ENCODE measurements at places on chromosomes 2 and 18.
A peak's percentile ranks its signal among the peaks of the same experiment; 100 is the strongest.

GRCh38 chr2:128563348-128563687 lies 244.7 kb upstream of the HS6ST1 start:
- DNase-seq, result no peak

GRCh38 chr2:143140864-143141661 lies 11.8 kb downstream of the ARHGAP15 start:
- DNase-seq, result no peak

GRCh38 chr2:218713922-218714321 lies 3.3 kb downstream of the TTLL4 start:
- DNase-seq, result no peak

- no peak for DNase-seq
Measured at GRCh38 chr2:15729001-15729400, 137.3 kb downstream of the DDX1 start.

- DNase-seq, result no peak
Measured at GRCh38 chr2:55901941-55902340, 21.6 kb downstream of the EFEMP1 start.

DNA sequence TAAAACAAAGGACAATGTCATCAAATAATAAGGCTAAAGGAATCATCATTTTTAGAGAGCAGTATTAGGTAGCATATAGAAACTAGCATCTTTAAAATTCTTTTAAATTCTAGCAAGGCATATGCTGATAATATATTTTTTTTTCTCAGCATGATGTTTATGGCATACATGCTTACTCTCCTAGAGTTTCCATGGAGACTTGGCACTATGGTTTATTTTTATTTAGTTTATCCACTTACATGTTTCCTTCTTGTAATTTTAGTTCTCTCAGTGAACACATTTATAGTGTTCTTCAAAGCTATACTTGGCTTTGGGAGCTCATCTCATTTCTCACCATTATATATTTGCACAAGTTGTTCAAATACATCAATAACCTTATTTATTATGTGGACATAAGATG lies 413.8 kb upstream of the LINC00305 start:
- no peak for DNase-seq

DNA sequence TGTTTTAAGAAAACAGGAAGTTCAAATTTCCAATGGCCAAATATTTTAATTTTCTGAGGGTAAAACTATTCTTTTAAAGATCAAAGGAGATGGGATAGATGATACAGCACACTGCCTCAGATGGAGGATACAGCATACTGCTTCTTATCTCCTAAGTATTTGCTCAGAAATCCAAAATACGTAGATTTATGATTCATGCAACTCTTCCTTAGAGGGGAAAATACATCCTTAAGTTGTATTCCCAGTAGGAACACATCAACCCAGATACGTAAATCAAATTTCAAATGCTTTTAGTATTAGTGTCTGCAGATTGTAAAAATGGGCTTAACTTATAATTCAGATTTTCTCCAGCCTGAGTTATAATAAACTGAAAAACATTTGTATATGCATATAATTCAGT lies 235.2 kb downstream of the ZNF385B start:
- no peak for DNase-seq

GRCh38 chr2:24543252-24543651 lies 52.2 kb downstream of the NCOA1 start:
- no peak for DNase-seq

DNA sequence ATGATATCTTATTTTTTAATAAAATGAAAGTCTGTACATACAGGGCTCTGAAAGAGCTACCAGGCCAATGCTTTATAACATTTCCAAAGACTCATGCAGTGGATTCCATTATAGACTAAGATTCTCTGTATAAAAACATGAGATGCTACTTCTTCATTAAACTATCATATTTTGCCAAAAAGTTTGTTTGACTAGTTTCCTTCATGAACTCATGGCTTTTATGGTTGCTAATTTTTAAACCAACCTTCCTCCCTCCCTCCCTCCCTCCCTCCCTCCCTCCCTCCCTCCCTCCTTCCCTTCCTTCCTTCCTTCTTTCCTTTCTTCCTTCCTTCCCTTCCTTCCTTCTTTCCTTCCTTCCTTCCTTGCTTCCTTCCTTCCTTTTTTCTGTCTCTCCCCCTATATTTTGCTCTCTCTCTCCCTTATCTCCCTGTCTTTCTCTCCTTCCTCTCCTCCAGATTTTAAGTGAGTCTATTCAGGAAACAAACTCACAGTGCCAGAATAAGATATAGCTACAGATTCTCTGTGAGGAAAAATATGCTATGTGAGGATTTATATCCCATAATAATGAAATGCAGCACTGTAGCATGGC lies 961.5 kb upstream of the ZEB2 start:
- no peak for DNase-seq

- DNase-seq, result no peak
Measured at GRCh38 chr18:577643-578375, 2.4 kb upstream of the CETN1 start.

DNA sequence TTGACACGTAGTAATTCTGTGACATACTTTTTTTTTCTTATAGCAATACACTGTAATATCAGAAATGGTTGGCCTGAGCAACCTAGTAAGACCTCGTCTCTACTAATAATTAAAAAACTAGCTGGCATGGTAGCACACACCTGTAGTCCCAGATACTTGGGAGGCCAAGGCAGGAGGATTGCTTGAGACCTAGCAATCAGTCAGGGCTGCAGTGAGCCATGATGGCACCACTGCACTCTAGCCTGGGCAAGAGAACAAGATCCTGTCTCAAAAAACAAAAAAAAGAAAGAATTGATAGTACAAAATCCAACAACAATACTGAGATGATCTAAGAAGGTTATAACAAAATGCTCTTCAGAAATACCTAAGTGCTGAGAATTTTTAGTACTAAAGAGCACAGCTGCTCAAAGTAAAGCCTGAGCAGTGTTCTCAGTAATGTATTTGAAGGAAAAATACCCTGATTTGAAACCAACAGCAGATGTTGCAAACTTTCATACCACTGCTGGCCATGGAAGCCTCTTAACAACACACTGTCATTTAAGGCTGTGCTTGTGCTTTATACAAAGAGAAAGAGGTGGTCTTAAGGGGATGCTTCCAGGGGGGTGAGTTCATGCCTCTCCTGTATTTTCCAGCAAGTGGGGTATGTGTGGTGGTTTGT lies 132.6 kb upstream of the CDCA7 start:
- no peak for DNase-seq

DNA sequence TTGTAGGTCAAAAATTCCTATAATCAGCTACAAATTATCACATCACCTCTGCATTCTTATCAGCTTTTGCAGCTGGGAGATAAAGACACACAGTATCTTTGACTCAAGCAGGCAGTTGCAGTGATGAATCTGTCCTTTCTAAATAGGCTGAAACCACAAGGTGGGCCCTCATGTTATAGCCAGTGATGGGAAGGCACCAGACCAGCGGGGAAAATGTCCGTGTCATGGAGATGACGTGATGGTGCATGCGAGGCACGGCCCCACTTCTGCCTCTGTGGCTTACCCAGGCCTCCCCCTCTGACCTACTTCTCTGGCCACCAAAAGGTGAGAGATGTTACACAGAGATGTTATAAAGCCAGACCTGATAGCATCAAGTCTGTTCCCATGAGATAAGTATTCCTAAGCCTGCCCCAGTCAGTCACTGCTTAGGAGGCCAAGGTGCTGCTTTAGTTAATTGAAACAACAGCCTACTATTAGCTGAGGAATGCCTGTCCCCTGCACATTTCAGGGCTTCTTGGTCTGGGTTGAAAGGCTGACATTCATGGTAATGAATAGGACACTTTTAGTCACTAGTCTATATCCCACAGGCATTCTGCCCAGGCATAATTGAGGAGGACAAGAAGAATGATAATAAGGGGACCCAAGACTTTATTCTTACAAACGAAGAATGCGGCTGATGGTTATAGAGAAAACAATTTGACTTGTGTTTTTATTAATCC lies 327.9 kb downstream of the LPIN1 start:
- no peak for DNase-seq

DNA sequence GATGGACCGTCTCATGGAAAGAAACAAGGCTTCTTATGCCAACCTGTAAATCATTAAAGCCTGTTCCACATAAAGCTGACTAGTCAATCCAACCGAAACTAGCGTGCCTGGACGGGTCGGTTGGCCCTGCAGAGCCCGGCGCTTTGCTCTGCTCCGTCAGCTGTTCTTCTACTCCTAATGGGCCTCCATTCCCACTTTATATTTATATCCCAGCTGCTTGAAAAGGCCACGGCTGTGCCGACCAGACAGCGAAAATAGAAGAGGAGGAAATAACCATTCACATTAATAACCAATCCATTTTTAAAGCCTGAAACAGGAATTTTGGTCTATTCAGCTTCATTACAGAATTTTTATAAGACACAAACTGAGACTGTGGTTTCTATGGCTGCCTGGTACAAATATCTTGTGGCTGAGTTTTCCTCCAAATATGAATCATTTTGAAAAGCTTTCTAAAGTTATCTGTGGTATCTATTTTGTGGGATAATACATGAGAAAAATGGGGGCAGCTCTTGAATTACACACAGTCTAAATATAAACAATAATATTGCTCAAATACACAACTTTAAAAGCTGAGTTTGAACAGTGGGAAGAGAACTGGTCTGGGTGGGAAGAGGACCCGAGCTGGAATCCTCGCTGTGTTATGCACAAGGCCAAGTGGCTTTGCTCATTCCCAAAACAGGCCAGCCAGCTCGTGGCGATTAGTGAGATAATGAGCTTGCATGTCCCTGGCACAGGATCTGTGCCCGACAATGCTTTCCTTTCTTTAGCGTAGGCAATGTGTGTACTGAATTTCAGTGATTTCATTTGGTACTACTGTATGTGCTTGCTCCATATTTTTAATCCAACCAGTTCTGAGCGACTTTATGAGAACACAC lies 10.5 kb upstream of the FAM124B start:
- DNase-seq, result no peak

GRCh38 chr2:20485612-20486388 lies 38.9 kb downstream of the RHOB start:
- DNase-seq, result no peak

DNA sequence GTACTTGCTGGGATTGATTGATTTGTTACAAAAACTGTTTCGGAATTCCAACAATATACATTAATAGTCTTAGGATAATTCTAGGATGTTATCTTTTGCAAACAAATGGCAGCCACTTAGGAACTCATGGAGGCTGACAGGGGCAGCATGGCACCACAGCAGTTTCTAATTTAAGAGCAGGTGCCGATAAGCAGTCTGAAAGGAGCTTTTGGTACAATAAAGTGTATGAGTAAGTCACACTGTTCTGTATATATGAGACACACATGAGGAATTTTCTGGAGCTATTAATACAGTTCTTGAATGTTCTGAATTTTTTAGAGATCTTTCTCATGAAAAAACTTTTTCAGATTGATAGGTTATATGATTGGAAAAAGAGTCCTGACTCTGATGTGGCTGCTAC lies 52.2 kb downstream of the EIF5B start:
- DNase-seq, result no peak

DNA sequence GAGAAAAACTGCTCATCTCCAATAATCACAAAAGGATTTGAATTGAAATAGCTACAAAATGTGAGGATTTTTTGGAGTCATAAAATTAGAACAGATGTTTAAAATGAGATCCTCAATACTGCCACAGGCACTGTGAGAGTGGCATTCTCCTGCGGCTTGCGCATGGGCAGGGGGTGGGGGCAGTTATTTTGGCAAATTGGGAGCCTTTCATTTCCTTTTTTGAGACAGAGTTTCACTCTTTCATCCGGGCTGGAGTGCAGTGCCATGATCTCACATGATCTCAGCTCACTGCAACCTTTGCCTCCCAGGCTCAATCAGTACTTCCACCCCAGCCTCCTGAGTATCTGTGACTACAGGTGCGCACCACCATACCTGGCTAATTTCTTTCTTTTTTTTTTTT lies 42.4 kb downstream of the POMC start:
- DNase-seq, result no peak

- no peak for DNase-seq
Measured at GRCh38 chr18:1173593-1173992, 268.9 kb downstream of the ADCYAP1 start.

- DNase-seq, result no peak
Measured at GRCh38 chr18:33440060-33441043, at the start of gene CCDC178. Gene CCDC178, minus strand, starts transcription at chr18:33440721. Its CDS starts 28,633 bp downstream, at chr18:33412088.

DNA sequence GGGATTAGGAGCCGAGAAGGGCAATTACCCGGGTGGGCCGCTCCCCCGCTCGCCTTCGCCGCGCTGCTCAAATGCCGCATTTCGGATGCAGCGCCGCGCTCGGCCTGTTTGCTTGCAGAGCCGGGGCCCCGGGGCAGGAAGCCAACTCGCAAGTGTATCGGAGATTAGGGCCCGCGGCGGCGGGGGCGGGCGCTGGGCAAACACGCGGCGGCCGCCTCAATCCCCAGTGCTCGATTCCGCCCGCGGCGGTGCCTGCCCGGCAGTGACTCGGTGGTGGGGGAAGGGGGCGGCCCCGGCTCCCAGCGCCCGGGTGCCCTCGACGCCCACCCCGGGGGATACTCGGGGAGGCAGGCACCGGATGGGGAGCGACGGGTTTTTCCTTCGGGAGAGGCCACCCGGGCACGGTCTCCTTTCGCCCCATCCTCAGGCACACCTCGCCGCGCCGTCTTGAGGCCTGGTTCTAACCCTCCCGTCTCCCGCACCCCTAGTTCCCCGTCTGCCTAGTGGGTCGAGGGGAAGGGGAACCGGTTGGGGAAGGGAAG lies 26.6 kb upstream of the NOTO start:
- peak; percentile 66 for DNase-seq

DNA sequence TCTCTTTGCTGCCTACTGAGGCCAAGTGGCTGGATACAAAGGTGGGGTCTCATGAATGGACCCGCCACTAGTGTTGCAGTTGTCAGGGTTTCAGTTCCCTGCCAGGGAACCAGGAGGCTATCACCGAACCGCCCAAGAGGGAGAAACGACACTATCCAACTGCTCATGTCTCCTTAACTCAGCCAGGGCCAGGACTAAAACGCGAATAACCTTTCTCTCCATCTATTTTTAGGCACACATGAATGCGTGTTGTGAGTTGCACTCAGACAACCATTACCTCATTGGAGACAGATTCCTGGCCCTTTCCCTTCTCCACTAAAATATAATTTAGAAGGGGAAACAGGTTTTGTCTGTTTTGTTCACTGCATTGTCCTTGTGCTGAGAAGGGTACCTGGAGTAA lies 559.5 kb downstream of the SOCS6 start:
- DNase-seq, result no peak

GRCh38 chr18:3233433-3234168 lies 13.8 kb upstream of the MYOM1 start:
- DNase-seq, result no peak

Data from stimulated activated CD8-positive, alpha-beta memory T cell treated with anti-CD3 and anti-CD28 coated beads, Interleukin-4, amount 100 ng/mL, for 24 hours (primary cell).